ENCODE measurements at places on chromosomes 1 and 21.

DNA sequence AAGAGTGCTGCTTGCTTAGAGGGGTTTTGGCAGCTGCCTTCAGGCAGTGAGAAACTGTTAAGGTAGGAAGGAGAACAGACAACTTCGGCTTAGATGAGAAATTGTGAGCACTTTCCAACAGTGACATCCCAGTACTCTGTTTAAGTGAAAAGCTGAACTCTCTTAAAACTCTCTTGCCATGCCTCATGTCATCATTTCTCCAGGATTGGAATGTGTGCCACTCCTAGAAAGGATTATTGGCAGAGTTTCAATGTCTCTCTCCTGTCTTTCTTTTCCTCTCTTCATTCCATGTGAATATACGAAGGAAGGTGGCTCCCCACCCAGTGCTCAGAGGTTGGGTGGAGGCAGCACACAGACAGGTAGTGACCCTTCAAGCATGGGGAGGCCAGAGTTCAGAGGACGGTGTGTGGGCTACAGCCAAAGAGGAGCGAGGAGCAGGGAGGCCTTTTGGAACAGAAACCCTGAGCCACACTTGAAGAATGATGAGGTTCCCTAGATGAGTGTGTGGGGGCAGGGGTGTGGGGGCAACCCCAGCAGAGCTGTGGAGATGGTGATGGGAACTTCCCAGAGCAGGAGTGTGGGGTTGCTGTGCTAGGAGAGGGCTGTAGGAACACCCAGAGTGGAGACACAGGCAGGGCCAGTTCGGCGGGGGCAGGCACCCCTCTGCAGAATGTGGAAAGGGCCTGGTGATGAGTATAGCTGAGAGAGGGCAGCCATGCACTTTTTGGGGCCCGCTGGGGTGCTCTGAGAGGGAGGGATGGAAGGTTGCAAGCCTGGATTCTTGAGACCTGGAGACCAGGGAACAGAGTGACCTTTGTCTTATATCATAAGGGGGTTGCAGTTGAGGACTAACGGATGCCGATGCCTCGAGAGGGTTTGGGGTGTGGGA, 58.8 kb downstream of the GALNT2 start:
- no peak for DNase-seq

DNA sequence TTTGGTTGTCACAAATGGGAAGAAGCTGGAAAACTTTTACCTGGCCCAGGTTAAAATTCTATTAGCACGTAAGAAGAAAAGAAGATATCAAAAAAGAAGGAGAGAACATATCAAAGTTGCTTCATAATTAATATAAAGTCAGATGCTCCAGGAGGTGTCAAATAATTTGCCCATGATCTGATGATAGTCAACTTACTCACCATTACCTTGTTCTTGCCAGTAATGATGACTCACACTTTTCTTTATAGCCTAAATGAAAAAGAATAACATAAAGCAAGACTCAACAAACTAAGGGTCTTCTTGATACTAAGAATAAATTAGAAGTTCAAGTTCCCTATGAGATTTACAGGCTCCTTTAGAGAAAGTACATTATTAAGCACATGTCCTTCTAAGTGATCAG, 580.4 kb downstream of the TTLL7 start:
- DNase-seq: no peak

GRCh38 chr1:244762629-244763028, 72.8 kb upstream of the COX20 start:
- no peak for DNase-seq

- no peak for DNase-seq
These were observed 68.0 kb downstream of the SMYD2 start for GRCh38 chr1:214349008-214349407.

GRCh38 chr1:246638941-246639655, 72.8 kb downstream of the CNST start:
- DNase-seq: no peak

GRCh38 chr1:100348549-100349144, 3.7 kb upstream of the CDC14A start:
- DNase-seq: no peak

DNA sequence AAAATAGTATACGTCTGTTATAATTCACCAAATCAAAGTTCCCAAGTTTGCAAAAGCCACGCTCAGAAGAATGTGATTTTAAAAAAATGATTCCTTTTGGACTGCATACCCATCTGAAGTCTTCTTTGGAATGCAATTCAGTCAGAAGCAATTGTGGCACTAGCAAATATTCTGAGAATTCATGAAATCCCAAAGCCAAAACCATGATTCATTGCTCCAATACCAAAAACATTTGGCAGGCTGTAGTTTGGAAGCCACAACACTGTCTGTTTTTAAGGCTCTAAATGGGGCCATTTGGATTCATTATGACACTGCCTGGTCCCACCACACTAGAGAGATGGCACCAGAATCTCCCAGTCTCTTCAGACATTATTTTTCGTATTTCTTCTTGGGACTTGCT, 21.8 kb upstream of the LRRC53 start:
- DNase-seq: no peak

DNA sequence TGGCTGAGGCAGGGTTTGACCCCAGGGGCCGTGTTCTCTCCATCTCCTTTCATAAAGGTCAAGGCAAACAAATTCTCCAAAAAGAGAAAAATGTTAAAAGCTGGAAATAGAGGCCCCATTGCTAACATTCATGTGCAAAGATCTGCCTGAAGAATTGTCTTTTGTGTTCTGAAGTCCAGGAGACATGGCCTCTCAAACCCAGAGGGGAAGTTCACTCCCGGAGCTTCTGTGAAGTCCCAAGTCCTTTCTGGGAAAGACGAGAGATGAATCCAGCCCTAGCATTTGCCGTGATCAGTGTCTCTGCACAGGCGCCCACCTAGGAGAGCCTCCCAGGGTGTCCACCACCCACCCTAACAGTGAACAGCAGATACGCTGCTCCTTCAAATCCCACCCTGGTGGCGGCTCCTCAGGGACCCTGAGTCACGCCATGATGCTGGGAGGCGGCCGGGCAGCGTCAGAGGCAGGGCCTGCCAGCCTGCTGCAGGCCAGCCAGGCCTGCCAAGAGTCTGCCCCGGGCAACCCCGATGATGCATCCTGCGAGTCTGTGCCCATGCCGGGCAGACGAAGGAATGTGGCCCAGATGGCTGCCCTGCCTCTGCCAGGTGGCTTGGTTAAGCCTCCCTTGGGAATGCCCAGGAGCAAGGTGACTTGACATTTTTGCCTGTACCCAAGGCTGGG, 5.2 kb upstream of the C2CD2 start:
- DNase-seq: peak; percentile 72

DNA sequence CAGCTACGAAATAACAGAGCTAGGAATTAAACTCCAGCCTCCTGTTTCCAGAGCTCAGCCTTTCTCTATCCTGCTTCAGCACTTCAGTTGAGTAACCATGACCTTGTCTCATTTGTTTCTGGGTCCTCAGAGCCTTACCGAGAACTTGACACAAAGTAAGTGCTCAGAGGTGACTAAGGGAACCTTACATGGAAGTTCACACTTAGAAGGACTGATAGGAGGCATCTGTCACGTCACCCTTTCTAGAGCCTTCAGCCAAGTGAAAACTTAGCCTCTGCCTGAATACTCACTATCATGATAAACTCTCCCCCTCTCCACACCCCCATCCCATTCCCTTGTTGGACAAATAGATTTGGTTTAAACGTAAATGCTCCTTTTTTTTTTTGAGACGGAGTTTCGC, 9.8 kb upstream of the LUZP1 start:
- no peak for DNase-seq

DNA sequence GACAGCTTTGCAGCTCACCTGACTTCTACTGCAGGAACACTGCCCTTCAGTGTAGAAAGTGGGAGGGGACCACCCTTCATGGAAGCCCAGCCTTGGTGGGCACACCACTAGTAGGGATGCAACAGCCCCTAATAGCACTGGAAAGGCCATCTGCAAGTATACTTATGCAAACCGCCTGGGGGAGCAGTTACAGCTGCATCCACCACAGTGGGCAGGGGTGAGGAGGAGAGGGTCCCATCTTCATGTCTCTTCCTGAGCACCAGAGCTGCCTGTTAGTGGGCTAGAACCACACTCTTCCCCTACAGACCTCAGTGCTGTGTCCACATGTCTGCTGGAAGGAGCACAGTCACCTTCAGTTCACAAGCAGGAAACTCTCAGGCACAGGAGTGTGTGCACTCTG, 66.2 kb upstream of the LHX8 start:
- DNase-seq: no peak

DNA sequence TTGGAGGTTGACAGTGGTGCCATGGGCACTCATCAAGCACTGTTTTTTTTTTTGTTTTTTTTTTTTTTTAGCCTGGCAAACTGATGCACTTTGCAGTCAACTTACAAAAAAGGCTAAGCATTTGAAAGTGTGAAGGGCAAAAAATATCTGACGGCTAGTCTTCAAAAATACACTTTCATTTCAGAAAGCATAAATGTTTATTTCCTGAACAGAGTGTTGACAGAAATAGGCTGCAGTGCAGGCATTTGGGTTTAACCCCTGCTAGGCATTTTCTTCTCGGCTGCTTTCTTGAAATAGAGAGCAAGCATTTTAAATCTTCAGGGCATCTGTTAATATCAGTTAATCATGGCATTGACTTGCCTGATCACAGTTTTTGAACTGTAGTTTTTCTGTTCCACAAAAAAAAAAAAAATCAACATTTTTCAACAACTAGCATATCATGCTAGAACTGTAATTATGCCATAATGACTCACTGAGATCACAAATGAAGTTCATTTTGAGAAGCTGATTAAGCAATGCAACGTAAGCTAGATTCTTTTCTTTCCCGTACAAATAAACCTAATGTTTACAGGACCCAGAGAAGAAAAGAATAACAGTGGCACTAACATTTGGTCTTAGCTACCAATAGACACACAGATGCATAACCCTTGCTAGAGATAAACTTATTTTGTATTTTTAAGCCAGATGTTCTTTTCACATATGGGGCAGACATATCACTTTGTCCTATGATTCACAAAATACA, 100.4 kb upstream of the USH2A start:
- no peak for DNase-seq

DNA sequence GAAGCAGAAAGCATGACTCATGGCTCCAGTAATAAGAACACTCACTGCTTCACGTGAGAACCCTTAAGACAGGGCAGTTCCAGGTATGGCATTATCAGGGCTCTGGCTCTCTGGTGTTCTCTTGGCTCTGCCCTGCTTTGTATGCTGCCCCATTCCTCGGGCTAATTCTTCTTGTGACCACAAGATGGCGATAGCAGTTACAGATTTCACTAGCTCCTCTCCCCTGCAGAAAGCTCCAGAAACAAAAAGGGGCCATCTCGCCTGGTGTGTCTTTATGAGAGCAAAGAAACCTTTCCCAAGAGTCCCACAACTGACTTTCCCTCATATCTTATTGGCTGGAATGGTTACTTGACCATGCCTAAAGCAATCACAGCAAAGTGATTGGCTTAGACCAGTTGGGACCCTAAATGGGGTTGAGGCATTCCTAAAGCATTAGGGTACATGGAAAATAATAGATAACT, 60.1 kb downstream of the F3 start:
- peak; percentile 44 for DNase-seq

- DNase-seq: no peak
These were observed 7.6 kb downstream of the OR2M7 start for GRCh38 chr1:248316796-248317195.
